ENCODE measurements at places on chromosomes 4 and X.

- DNase-seq: no peak
Measured at GRCh38 chr4:1004071-1004418, 7.4 kb upstream of the FGFRL1 start.

- no peak for DNase-seq
Measured at GRCh38 chr4:81628489-81628888, 156.8 kb upstream of the RASGEF1B start.

DNA sequence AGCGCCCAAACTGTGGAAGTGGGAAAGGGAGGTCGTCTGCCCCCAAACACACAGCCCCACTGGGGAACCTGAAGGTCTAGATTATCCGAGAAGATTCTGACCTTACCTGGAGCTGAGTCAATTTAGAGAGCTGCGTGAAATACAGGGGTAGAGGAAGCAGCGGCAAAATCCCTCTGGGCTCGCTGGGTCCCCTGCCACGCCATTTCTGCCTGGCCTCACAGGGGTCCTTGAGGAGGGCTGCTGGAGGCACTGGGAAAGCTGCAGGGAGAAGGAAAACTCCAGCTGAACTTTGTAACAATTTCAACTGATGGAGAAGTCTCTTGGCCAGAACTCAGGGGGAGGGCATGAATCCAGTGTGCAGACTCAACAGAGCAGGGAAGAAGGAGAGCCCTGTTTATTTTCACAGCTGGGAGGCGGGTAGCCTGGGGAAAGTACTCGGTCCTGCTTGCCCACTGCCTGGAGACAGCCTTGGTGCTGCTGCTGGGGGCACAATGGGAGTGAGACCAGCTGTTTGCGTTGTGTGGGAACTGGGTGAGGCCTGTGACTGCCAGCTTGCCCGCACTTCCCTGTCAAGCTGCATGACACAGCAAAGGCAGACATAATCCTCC is 93.2 kb upstream of the MAPK10 start:
- no peak for DNase-seq

GRCh38 chr4:48139691-48140090 is 5.6 kb upstream of the TXK start:
- DNase-seq: peak; percentile 37

DNA sequence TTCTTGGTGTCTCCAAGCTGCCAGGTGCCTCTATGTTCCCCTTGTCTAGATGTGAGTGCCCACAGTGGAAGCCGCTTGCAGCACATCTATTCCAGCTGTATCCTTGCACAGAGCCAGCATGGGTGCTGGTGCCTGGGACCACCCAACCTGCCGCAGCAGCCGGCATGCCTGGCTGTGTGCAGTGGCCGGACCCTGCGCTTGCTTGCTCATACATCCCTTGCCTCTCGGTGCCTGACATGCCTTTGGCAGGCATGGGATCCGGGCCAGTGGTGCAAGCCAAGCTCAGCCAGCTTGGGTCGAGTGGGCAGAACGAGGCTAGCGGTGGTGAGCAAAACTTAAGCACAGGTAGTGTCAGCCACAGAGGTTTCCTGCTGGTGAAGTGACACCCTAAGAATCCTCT is 355.1 kb downstream of the TLL1 start:
- no peak for DNase-seq

GRCh38 chrX:9785254-9785943 is 830 bp upstream of the SHROOM2 start:
- no peak for DNase-seq

DNA sequence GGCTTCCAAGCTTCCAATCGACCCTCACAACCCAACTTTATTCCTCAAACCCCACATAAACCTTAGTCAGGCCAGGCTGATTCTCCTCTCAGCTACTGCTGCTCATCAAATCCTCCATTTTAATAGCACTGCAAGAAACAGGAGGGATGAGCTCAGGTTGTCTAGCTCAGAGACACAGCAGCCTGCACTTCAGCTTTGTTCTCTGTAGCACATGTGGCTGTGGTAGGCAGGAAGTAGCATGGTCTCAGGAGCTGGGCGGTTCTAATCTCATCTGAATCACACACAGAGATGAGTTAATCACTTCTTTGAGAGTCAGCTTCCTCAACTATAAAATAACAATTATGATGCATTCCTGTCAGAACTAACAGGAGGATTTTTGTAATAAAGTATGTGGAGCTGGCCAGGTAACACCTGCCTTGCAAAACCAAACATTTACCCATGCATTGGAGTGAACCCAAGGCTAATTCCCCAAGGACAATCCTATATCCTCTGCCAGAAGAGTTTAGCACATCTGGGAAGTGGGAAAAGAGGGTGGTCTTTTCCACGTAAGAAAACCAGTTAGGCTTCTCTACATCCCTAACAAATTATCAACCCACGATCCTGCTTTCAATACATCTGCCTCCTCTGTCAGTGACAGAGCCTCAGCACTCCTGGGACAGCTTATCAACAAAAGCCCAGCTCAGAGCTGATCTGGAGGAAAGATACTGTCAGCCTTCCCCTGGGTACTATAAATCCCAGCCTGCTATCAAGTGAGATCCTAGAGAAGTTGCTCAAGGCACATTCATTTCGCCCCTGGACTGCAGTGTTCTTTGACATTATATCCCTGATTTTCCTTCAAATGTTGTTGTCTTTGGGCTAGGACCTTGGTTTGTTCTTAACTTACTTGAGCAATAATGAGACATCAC is 32.8 kb downstream of the ELOVL6 start:
- DNase-seq: peak; percentile 53

DNA sequence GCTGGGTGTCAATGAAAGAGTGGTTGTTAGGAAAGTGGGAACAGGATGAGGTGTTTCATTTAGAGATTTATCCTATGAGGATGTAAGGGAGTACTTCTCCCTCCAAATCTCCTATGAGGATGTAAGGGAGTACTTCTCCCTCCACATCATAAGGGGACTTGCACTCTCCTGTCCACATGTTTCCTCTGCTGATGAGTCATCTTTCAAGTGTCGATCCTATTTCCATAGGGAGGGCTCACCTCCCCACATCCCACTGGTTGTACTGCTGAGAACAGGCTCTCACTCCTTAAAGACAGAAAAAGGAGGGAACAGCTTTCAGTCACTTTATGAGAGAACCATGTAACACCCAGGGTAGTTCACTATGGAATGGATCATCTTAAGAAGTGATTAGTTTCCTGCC is 65.0 kb downstream of the INPP4B start:
- no peak for DNase-seq

- no peak for DNase-seq
Measured at GRCh38 chr4:9996319-9997110, 24.8 kb downstream of the SLC2A9 start.

- DNase-seq: no peak
Measured at GRCh38 chrX:11272290-11272689, 20.9 kb upstream of the AMELX start.

GRCh38 chrX:18491587-18492340 is 66.4 kb downstream of the CDKL5 start:
- no peak for DNase-seq

DNA sequence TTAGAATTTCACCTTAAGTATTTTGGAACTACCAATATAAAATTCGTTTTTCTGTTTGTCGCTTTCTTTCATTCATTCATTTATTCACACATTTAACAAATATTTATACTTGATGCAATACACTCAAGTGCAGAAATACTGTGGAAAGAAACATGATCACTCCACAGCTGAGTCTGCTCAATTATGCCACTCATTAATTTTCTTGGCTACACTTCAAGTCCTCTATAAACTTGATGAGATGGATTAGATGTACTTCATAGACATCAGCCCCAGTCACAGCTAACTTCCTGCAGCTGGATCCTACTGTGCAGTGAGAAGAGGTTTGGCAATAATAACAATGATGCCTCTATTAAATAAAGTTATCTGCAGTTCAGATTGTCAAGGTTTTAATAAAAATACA is 208.1 kb downstream of the PDGFC start:
- DNase-seq: no peak

DNA sequence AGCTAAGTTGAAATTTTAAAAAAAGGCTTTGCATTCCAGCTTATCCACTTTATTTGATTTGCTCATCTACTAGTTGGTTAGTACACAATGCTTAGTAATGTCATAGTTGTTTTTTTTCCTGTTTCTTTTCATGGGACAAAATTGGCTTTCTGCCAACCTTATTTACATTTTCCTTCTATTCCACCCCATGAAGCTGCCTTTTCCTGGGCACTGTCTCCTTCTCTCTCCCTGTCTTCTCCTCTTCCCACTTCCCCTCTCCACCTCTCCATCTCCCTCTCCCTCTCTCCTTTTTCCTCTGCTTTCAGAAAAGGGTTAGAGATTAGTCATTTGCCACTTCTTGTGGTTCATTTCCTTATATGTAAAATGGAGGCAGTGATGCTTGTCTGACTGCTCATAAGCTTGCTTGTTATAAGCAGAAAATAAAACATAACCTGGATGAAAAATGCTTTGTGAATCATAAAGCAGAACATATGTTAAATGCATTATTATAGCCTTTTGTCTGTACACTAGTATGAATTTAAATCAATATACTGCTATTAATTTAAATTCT is 181.9 kb downstream of the CEP135 start:
- DNase-seq: no peak

- no peak for DNase-seq
Measured at GRCh38 chr4:130808492-130808891, 1712.5 kb downstream of the C4orf33 start.

GRCh38 chr4:177349191-177349590 is 39.5 kb downstream of the NEIL3 start:
- no peak for DNase-seq

- no peak for DNase-seq
Measured at GRCh38 chr4:3301450-3302172, 8.8 kb downstream of the RGS12 start.

DNA sequence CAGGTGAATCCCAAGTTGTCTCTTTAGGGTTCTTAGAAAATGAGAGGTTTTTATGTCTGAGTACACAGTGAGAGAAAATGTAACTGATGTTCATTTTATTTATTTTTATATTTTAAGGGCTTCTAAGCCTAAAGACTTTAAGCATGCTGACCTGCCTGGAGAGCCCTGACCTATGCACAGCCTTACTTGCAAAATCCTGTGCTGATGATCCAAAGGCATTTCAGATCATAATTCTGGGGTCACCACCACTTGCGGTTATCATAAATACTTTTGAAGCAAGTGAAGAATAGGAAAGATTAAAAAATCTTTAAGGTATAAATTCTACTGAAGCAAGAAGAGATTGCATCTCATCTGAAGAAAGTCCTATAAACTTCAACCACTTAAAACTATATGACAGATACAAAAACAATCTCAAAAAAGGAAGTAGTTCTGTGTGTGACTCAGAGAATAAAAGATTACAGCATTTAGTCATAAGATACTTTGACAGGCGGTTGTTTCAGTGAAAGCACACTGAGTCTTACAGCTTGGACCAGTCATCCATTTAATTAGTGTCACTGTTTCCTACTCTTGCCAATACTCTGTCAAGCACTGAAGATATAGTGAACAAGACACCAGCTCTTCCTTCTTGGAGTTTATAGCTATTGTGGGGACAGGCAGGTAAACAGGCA is 245.2 kb upstream of the DIPK2B start:
- no peak for DNase-seq

DNA sequence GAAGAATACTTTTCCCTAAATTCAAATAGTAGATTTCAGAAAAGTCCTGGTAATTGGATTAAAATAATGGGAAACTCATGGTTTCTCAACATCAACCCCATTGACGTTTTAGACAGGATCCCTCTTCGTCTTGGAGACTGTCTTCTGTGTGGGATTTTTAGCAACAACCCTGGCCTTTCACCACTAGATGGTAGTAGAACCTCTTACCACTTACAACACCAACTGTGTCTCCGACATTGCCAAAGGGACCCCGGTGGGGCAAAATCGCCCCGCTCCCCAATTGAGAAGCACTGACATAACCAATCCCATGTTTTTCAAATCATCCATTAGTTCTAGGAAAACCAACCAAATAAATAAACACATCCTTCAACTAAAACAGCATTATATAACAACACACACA is 16.9 kb upstream of the ANOS1 start:
- no peak for DNase-seq

- DNase-seq: no peak
Measured at GRCh38 chr4:152943672-152944071, 7.5 kb downstream of the FHDC1 start.

DNA sequence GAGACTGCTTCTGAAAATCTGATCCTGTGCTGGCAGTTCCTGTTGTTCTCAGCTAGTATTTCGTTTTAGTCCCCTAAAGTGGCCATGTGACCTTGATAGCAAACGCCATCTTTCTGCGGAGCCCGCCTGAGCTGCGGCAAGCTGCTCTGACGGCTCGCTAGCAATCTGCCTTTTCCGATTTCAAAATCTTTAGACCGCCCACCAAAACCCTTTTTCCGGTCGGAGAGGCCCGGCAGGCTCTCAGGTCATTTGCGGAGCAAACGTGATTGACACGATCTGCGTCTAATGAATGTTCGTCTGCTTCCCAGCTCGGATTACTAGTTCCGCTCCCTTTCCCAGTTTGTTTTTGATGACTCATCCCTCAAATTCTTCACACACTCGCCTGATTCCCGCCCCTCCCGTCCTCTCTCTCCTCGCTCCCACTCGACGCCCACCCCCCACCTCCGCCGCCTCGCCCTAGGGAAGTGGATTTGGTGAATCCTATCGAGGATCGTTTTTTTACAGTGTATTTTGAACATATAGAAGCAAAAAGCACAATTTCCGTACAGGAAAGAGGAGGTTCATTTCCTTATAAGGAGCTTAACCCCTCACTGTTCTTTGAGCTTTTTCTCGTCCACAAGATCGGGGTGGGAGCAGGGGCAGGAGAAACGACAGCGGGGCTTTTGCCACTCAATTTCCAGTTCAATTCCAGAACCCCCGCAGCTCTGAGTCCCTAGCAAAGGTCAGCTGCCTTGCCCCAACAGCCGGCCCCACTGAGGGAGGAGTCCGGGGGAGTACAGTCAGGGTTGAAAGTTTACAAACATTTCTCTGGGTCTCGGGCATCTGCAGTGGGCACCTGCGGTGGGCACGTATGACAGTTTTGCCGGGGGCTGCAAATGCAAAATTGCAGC is 37.5 kb downstream of the NLGN3 start:
- DNase-seq: peak; percentile 70

- DNase-seq: no peak
Measured at GRCh38 chrX:26442340-26442739, 226.4 kb downstream of the MAGEB5 start.

DNA sequence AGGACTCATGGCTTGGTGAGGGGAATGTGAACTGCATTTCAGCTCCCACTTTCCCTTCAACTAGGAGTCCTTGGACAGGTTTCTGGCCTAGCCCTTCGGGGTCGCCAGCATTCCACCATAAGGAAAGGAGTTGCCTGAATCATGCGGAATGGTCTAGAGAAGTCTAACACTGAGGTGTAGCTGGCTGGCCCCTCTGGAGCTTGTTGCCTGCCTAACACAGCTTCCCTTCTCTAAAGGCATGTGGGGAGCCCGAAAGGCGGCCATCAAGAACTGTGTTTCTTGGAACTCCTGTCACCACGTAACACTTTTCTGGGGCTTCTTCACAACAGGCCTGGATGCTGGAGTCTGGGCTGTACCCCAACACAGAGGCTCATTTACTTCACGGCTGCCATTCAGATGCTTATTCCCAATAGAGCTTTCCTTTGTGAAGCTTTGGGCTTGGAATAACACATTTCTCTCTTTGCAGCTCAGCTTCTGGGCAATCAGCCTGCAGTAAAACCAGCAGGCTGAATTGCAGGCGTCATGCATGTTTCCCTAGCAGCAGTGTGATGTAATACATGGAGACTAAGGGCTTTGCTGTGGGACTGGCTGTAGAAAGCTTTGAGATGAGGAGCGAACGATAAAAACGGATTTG is 5.4 kb downstream of the GABRQ start:
- DNase-seq: no peak

Data from activated CD4-positive, alpha-beta T cell treated with anti-CD3 and anti-CD28 coated beads, Interleukin-2, amount 50 U/mL, for 4 hours (primary cell).